ENCODE measurements at places on chromosomes 2 and 18. TPM values are rescaled to one million over a fixed set of nuclear protein-coding genes. Genes with fewer than 3 reads are reported as not detected.

DNA sequence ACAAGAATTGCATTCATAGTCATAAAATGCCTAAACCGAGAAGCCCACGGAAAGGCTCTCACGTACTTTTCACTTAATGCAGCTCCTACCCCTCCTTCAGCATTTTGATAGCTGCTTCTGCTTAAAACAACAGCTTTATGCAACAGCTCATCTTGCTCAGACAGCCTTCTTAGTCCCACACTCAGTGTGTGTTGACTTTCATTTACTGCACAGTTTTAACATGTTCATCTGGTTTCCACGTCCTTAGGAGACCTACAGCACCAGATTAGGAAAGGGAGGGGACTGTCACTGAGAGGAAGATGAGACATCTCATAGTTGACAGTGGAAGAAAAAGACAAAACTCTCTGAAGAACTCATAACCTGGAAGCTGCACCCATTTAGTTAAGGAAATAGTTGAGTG, 435.4 kb downstream of the SETBP1 start:
- no peak for DNase-seq

GRCh38 chr2:12721566-12722446, 5.1 kb downstream of the TRIB2 start:
- no peak for DNase-seq

SGPP2 gene
- polyA plus RNA-seq: 19.0 TPM

- no peak for DNase-seq
These were observed 11.8 kb upstream of the ACVR1 start for GRCh38 chr2:157887946-157888345.

DNA sequence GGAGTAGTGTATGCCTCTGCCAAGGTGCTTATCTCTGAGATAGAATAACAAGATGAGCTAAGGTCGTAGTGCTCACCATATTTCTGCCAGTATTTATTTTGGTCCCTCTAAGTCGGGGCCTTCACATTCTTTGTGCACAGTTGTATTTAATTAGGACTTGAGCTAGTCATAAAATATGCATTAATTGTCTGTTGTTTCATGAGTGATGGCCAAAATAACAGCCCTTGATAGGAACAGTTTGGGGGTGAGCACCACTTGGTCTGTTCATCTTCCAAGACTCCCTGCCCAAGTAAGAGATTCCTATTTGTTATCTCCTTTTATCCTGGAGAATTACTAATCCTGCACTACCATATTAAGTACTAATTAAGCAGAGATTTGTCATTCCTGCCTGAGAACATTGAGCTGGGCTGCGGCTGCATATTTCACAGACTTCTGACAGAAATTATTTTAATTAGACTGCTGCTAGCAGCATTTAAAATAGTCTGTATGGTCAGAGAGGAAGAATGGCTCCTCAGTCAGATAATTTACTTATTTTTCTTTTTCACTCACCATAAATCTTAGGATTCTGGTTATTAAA, 435.1 kb downstream of the MTX2 start:
- peak; percentile 38 for DNase-seq

FSIP2 gene
- polyA plus RNA-seq: 2.7 TPM

GRCh38 chr18:8307960-8308359, 301.3 kb upstream of the RAB12 start:
- no peak for DNase-seq

DNA sequence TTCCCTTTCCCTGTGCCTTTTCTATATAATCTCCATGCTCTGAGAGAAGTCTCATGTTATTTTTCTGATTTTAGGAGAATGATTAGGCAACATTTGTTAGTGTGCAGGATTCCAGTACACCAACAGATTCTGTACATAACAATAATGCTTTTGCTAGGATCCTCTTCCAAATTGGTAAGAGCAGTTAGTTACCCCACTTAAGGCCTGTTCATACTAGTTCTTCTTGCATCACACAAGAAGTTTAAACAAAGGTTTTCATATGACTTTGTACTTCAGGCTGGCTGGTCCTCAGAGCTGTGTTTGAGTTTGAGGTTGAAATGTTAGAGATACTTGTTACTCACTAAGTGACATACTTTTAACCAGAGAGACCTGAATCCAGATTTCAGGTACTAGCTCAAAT, 686.9 kb upstream of the NRXN1 start:
- DNase-seq: no peak

Measured in right renal pelvis (tissue), 4 donors.